ENCODE measurements at places on chromosomes 1 and 21.

DNA sequence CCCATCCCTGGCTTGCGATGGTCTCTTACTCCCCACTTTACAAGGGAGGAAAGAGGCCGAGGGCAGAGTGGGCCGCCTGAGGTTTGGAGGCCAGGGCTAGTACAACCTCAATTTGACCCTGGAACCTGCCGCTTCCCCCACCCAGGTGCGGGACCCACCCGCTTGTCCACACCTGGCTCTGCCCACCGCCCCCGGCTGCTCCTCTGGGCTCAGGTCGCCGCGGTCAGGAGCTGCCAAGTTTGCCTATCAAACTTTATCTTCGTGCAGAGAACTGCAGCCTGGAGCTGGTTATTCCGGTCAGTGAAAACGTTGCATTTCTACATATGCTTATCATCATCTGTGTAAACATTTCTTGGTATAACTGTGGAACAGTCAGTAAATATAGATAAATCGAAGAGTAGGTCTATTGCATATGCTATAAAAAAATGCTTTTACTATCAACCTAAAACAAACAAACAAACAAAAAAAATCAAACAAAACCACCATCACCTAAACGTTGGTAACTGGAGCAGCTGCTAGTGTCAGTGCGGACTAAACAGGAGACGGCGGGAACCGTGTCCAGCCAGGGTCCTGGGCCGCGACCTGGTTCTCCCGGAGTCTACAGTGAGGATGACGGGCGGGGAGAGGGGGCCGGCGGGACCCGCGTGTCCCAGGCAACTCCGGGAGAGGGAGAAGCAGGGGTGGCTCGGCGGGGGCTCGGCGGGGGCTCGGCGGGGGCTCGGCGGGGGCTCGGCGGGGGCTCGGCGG lies 906 bp upstream of the ADARB1 start:
- no peak for DNase-seq

GRCh38 chr1:204343802-204344201 lies 15.9 kb downstream of the PLEKHA6 start:
- no peak for DNase-seq

DNA sequence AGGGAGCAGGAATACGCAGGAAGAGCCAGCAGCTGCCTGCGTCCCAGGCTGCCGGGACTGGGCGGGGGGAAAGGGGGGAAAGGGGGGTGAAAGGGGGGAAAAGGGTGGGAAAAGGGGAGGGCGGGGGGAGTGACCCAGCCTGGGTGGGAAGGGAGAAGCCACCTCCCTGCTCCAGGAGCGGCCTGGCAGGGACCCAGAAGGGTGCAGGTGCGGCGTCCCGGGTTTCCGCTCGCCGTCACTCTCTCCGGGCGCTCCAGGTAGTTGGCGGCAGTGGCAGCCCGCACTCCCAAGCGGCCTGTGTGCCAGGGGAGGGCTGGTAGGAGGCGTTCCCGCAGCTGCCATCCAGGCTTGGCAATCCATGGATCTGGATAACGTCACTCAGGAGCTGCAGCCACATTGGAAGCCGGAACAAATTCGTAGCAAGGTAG lies 141.0 kb upstream of the NGF start:
- DNase-seq, result no peak

DNA sequence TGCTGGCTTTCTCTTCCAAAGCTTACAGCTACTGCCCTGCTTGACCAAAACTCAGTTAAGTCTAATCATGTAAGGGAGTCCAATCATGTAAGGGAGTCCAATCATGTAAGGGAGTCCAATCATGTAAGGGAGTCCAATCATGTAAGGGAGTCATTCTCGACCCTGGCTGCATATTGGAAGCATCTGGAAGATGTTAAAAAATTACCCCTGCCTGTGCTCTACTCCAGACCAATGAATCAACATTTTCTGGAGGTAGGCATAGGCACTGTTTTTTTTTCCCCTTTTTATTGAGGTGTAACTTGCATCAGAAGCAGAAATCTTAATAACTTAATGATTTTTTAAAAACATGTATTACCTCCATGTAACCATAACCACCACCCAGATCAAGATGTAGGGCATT lies 9.4 kb downstream of the PIGP start:
- no peak for DNase-seq

DNA sequence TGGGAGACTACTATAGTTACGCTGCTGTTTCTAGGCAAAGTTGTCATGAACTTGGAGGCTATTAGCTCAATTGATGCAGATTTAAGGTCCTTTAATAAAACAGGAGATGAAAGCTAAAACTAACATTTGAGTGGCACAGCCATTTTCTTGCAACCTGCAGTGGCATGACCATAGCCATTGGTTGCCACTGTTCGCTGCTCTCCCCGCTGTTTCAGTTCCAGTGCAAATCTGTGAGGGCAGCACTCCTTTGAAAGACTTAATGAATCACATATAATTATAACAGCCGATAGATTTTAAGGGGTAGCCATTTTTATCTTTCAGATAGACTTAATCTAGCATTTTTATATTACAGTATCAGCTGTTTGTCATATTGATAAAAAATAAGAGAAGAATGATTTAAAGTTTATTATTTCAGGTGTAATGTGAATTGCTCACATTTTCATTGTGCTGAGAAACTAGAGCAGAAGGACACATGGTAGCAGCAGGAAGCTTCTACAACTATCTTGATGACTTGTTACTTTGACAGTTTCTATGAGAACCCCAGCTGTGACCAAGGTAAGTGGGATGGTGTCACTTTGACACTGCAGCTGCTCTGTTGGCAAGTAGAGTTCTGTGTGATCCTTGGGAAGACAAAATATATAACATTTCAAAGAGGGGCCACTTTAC lies 203.7 kb downstream of the PLA2G4A start:
- DNase-seq, result no peak

- DNase-seq, result no peak
Measured at GRCh38 chr1:46364612-46365011, 24.0 kb downstream of the NSUN4 start.

- no peak for DNase-seq
Measured at GRCh38 chr1:55353707-55354620, 138.8 kb upstream of the USP24 start.

All from NAMALWA (cell line).